ENCODE measurements at places on chromosomes 7 and 10.
A peak's percentile ranks its signal among the peaks of the same experiment; 100 is the strongest.

- peak; percentile 29 for DNase-seq
Measured at GRCh38 chr10:103463499-103463898, 4.8 kb upstream of the CALHM1 start.

DNA sequence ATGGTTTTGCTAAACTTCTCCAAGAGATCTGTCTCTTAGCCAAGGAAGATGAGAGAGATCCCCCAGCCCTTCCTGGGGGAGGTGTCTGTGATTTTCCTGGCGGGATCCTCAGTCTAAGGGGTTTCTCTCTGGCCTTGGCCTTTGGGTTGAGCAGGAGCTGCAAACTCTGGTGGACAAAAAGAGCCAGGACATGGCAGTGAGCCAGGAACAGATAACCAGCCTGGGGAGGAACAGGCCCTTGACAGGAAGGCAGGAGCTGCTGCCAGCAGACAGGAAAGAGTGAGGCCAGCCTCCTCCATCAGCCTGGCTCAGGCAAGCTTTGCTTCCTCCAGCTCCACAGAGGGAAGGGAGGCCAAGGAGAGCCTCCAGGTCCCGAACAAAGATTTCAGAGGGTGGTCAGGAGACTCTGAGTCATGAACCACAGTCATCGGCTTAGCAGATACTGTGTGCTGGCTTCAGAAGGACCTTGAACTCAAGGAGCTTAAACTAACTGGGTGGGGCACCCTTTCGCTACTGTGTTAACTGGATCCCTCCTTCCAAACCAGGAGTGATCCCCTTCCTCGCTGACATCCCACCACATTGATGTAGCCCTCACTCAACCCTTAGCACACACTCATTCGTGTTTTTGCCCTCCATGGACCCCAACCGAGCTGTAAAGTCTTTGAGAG lies 34.7 kb downstream of the DDIT4 start:
- DNase-seq: peak; percentile 83

DNA sequence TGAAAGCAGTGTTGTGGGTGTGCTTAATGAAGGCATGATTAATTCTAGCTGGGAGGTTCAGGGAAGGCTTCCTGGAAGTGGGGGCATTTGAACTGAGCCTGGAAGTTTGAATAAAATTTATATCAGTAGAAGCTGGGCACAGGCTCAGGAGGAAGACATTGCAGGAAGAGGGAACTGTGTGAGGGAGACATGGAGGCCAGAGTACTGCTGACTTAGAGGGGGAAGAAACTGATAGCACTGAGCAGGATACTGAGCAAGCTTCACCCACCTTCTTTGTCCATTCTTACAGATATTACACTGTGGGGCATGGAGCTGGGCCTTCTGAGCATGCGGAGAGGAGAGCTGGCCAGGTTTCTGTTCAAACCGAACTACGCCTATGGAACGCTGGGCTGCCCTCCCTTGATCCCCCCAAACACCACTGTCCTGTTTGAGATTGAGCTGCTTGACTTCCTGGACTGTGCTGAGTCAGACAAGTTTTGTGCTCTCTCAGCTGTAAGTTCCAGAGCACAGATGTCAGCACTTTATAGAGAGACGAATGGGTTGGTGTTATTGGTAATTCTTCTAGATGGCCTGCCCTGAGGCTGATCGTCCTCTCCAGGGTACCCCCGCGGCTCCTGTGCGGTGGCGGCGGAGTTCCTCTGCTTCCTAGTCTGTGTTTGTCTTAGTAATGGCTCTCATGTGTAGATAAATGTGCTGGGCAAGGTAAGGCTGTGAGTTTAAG lies 2.1 kb downstream of the FKBP6 start:
- no peak for DNase-seq

GRCh38 chr10:34413214-34413613 lies 401.9 kb downstream of the PARD3 start:
- no peak for DNase-seq

GRCh38 chr7:125814100-125814499 lies 884.5 kb upstream of the POT1 start:
- no peak for DNase-seq

- DNase-seq: no peak
Measured at GRCh38 chr7:77778535-77778934, 19.7 kb downstream of the TMEM60 start.

GRCh38 chr7:157097569-157097968 lies 41.2 kb upstream of the UBE3C start:
- DNase-seq: no peak

DNA sequence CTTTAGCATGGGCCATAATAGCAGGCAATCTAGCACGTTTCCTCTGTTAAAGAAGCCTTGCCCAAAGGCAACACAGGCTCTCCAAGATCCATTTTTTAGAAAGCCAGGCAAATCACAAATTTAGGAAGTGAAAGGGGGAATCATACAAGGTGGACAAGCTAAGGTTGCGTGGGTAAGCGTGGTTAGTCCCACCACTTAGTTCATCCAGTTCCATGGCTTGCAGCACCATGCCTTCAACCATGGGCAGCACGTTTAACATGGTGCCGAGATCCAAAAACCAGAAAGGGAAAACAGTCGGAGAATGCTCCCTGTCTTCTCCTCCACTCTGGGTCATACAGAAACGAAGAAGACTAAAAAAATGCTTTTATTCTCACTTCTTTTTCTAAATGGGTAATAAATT lies 234.4 kb upstream of the IMMP2L start:
- peak; percentile 11 for DNase-seq

DNA sequence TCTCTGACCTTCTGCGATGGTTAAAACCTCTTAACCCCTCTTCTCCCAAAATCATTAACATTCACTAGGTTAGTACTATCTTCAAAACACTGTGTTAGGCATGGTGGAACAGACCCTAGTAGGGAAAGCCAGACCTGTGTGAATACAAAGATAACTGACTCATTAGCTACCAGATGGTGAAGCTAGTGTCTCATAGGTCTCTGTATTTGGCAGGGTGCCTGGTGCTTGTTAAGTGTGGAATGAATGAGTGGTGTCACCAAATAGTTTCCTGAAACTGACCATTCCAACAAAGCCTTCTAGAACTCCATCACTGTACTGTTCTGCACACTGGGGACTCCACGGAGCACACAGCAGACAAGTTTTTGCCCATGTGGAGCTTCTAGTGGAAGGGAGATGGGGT lies 27.7 kb upstream of the TM9SF3 start:
- no peak for DNase-seq

GRCh38 chr7:110534241-110534931 lies 556.5 kb upstream of the LRRN3 start:
- DNase-seq: no peak

- DNase-seq: no peak
Measured at GRCh38 chr7:27967639-27968038, 213.0 kb downstream of the JAZF1 start.

DNA sequence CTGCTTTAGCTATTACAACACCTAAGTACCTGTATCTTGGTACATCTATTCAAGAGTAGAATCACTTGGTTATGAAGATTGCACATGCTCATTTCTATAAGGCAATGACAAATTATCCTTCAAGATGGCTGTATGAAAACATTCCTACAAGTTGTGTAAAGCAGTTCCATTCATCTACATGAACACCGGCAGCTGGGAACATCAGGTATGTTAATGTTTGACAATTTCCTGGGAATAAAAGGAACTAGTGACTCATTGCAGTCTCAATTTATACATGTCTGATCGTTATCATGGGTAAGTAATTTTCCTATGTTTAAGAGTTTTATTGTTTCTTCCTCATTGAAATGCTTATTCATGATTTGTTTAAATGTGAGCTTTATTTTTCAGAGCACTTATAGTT lies 203.2 kb upstream of the SEMA3E start:
- DNase-seq: no peak

- no peak for DNase-seq
Measured at GRCh38 chr7:96093435-96093834, 228.5 kb downstream of the SLC25A13 start.

DNA sequence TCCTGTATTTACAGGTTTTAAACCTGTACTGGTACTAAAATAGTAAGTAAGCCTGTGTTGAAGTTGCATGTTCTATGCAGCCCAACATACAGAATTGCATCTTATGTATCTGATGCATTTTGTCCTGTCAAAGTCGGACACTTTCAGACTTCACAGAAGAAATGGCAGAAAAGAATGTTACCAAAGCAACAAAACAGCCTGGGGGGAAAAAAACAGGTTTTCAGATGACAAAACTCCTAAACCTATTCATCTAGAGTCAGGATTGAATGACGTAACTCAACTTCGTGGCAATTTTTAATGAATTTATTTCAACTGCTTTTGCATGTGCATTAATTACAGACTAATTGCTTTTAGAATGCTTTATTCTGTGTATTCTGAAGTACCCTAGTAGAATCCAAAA lies 28.4 kb downstream of the CYTH3 start:
- DNase-seq: no peak

GRCh38 chr7:101768280-101768679 lies 49.1 kb upstream of the CUX1 start:
- no peak for DNase-seq

GRCh38 chr7:17913250-17913649 lies 27.0 kb downstream of the SNX13 start:
- no peak for DNase-seq

GRCh38 chr7:142854372-142855113 lies at the start of gene EPHB6:
Gene EPHB6, plus strand, starts transcription at chr7:142855076. Its CDS starts 8,152 bp downstream, at chr7:142863228.
- DNase-seq: peak; percentile 65

GRCh38 chr7:84654273-84654672 lies 459.7 kb upstream of the SEMA3A start:
- DNase-seq: no peak

GRCh38 chr10:25675204-25675603 lies 258.8 kb upstream of the MYO3A start:
- no peak for DNase-seq

GRCh38 chr10:130026670-130027456 lies 62.8 kb upstream of the EBF3 start:
- no peak for DNase-seq

GRCh38 chr7:38795593-38795992 lies 113.4 kb downstream of the VPS41 start:
- no peak for DNase-seq

DNA sequence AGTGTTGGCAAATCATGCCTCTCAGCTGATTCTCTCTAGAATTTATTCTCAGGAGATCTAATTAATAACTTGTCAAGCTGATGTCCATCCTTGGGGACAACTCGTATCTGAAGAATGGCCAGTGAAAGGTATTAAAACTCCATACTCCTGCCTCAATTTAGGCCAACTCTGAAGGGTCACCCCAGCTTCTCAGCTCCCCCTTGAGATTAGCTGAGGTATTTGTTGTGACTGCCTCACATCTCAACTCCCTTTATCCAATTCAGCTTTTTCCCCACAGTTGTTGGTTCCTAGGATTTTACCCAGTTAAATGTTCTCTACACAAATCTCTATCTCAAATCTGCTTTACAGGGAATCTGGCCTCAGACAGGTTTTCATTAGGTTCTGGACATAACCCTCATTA lies 182.4 kb downstream of the MALRD1 start:
- no peak for DNase-seq

DNA sequence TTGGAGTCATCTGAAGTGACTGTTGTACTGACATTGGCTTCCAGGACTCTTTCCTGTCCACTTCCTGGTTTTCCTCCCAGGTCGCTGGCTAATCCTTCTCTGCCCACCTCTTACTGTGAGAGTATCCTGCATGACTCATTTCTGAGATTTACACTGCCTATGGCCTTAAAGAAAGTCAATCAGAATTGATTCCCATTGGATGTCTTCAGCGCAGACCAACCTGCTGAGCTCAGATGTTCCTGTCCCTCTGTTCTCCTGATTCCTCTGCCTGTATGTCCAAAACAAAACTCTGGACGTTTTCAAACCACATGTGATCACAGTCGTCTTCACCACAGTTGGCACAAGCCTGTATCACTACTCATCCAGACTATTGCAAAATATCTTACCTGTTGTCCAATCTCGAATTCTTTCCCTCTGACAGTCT lies 262.1 kb downstream of the CREB5 start:
- DNase-seq: no peak

- peak; percentile 74 for DNase-seq
Measured at GRCh38 chr10:69957886-69958555, 94.6 kb upstream of the MACROH2A2 start.

GRCh38 chr7:94111009-94111408 lies 106.9 kb upstream of the BET1 start:
- DNase-seq: no peak

- DNase-seq: no peak
Measured at GRCh38 chr10:119041326-119041725, 11.8 kb downstream of the NANOS1 start.

DNA sequence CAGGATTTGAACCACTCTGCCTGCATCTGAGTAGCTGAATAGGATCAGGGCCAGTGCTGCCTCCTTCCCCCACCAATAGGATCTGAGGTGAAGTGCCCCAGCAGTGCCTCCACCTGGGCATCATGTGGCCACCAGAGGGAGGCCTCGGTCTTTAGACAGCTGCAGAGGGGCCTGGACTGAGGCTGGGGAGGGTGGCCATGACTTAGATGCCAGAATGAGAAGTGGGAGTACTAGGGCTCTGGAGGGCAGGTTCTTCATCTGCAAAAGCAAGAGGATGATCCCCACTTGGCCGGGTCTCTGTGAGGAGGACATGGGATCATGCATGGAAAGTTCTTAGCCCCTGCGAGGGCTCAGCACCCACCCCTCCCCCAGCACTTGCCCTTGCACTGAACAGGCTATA lies 56.9 kb downstream of the NEUROG3 start:
- no peak for DNase-seq

DNA sequence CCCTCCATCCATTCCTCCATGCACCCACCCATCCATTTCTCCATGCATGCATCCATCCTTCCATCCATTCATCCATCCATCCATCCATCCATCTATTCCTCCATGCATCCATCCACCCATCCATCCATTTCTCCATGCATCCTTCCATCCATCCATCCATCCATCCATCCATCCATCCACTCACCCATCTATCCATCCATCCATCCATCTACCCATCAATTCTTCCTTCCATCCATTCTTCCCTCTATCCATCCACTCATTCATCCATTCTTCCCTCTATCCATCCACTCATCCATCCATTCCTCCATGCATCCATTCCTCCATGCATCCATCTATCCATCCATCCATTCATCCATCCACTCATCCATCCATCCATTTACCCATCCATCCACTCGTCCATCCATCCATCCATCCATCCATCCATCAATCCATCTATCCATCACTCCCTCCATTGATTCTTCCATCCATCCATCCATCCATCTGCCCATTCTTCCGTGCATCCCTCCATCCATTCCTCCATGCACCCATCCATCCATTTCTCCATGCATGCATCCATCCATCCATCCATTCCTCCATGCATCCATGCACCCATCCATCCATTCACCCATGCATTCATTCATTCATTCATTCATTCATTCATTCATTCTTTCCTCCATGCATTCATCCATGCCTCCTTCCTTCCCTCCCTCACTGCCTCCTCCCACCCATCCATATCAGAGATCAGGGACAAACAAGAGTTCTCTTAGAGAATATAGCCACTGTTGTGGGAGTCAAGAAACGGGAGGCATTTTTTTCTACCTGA lies 22.2 kb downstream of the ELN start:
- DNase-seq: no peak

GRCh38 chr10:103416436-103417147 lies 20.2 kb downstream of the PDCD11 start:
- peak; percentile 45 for DNase-seq

Measured in inflammatory macrophage treated with lipopolysaccharide for 1 hour (primary cell).